ENCODE measurements at places on chromosomes 12 and 14.
A peak's percentile ranks its signal among the peaks of the same experiment; 100 is the strongest.

- DNase-seq, result peak; percentile 77
These were observed 389.6 kb upstream of the DDHD1 start for GRCh38 chr14:53542732-53543131.

DNA sequence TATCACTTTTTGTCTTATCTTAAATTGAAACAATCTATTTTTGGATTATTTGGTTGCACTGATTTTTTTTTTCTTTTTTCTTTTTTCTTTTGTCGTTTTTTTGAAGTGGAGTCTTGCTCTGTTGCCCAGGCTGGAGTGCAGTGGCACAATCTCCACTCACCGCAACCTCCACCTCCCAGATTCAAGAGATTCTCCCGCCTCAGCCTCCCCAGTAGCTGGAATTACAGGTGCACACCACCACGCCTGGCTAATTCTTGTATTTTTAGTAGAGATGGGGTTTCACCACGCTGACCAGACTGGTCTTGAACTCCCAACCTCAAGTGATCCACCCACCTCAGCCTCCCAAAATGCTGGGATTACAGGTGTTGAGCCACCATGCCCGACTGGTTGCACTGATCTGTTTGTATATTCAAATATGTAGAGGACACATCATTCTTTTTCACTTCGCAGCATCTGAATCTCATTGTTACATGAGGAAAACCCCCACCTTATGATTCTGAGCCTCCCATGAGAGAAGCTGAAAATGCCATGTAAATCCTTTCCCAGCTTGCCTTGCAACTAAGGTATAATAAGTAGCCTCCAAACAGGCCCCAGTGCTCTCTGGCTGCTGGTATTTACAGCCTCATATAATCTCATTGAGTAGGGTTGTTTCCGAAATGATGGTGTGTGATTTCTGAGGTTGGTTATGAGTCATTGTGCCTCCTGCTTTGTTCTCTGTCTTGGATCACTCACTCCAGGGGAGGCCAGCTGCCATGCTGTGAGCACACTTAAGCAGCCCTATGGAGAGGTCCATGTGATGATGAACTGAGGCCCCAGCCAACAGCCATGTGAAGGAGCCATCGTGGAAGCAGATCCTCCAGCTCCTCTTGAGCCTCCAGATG, 5.2 kb upstream of the HSP90B1 start:
- no peak for DNase-seq

DNA sequence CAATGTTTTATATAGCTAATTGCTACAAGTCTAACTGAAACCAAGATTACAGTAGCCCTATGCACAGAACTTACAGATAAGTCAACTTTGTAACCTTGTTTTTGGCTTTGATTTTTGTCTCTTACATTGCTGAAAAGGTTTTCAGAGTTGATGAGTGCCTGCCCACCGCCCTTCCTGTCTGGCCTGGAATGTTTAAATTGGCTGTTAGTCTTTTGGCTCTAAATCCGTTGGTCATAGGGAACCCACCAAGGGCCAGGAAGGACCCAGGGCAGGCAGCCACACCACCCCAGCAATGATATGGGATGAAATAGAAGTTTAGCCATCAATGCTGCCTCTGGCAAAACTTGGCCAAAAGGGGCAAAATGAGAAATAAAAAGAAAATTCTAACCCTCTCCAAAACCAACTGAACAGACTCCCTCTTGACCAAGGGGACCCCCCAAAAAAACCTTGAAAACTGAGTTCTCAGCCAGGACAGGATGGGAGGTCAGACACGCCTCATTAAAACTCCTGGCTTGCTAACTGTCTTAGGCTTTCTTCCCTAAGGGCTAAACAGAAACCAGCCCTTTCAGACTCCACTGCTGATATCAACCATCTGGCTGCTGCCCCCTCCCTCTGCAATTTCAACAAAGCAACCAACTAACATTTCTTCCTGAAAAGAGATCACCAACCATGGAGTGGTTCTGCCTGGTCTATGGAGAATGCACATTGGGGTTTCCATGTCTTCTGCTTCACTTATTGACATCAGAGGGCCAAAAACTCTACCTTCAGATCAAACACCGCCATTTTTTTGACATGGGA, 242.1 kb upstream of the NOS1 start:
- no peak for DNase-seq

DNA sequence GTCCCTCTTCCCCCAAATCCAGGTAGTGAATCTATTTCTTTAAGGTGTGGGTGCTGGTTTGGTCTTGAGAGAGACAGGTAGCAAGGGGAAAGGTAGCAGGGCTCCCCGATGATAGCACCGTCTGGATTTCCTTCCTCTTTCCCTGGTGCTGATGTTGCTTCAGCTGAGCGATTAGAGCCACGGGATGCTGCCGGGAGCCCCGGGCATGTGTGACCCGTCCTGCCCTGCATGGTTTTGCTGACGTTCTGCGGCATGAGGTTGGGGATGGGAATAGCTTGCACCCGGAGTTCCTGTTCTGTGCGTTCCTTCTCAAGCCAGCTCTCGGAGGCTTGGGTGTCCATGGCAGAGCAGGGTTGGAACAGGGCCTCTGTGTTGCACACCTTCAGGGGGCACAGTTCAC, 107.3 kb downstream of the TSPAN9 start:
- no peak for DNase-seq

- no peak for DNase-seq
These were observed 190.4 kb downstream of the NTF3 start for GRCh38 chr12:5622280-5622679.

GRCh38 chr12:119730381-119730780, 62.4 kb downstream of the PRKAB1 start:
- no peak for DNase-seq

DNA sequence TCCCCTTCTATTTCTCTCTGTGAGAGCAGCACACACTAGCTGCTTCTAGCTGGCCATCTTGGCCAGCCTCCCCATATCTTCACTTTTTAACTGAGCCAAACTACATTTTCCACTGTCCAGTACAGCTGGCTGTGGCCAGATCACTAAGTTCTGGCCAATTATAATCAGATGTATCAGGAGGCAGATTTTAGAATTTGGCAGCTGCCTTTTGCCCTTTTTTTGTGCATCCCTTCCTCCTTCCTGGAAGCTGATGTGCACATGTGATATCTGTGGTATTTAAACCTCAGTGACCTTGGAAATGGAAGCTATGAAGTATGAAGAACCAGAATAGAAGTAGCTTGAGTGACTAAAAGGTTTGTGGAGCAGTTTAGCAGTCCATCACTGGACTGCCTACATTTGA, 49.8 kb upstream of the ANO6 start:
- no peak for DNase-seq

DNA sequence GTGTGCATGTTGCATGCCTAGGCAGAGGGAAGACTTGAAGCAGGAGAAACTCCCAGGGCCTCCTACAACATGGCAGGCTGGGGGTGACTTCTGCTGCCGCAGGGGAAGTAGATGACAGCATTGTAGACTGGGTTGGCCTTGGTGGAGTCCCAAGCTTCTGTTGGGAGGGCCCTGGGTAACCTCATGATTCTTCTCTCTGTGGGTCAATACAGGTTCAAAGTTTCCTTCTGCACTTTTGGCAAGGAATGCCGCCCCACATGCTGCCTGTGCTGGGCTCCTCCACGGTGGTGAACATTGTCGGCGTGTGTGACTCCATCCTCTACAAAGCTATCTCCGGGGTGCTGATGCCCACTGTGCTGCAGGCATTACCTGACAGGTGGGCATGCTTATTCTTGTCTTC, 78.4 kb upstream of the RIC8B start:
- DNase-seq, result no peak

DNA sequence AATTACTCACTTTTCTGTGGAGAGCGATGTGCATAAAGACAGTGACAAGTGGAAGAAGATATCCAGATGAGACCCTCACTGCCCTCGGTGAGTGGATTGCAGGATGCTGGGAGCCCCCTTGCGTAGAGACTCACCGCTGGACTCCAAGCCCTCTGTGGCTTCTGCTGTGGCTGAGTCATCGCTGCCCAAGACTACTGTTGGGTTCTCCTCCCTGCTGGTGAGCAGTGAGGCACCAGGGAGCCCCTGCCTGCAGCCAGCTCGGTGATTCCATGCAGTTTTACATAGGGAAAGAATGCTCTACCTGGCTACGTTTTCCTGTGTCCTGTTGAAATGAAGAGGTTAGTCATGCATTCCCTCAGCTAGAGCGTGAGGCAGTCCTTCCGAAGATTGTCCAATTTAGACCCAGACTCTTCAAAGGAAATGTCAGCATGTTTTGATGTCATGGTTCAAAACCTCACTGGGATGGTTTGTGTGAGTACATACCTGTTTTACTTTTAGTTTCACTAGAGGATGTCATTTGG, 28.2 kb downstream of the TRAF3 start:
- DNase-seq, result no peak

GRCh38 chr12:89382328-89382727, 30.0 kb upstream of the DUSP6 start:
- DNase-seq, result no peak

GRCh38 chr12:69569236-69569635, 16.0 kb upstream of the CCT2 start:
- no peak for DNase-seq

DNA sequence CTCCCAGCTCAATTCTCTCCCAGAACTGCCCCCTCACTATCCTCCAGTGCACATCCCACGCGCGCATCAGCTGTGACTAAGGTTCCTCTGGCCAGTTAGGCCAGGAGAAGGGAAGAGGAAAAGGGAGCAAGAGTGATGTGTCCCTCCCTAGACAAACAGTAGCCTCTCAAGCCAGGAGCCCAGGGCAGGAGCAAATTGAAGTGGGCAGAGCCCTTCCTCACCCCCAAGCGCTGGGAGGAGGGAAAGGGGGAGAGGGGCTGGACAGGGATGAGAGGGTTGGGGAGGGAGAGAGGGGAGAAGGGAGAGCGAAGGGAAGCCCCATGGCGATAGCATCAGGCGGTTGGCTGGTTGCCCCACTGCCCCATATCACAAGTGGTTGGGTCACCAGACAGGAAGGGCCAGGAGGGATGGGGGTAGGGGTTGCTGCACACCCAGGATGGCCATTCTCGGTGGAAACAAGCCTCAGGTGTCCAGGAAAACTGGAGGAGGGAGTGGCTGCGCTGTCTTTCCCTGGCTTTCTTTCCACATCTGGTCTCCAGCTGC, 1.1 kb downstream of the CD63 start:
- DNase-seq, result no peak

DNA sequence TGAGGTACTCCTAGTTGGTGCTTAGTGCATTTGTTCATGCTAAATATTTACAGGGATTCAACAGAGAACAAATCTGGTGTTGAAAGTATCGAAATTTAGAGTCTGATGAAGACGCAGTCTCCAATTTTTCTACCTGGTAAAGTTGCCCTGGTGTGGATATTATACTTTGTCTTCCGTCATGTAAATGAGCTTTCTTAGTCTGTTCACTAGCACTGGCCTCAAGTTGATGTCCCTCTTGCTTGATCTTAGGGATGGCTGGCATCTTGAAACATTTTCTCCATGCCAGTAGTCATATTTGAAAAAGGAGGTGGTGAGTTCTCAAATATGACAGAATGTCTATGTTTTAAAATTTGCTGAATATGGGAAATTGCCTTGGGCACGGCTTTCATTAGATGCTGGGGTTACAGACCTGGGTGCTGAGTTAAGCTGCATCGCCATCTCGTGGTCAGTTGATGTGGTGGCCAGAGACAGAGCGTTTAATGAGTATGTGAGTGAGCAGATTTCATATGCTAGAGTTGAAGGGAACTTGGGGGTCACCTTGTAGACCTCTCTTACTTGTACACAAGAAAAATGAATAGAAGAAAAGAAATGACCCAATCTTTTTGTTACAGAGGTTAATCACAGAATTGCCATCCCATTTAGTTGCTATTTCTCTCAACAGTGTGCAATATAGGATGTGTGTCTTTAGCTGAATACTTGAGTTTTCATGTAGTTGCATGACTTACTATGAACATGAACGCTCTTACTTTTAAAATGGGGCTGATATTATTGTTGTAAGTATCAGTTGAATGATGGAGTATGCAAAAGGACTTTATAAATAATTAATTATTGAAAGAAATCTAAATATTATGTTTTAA, 172.8 kb upstream of the DCN start:
- DNase-seq, result peak; percentile 43

DNA sequence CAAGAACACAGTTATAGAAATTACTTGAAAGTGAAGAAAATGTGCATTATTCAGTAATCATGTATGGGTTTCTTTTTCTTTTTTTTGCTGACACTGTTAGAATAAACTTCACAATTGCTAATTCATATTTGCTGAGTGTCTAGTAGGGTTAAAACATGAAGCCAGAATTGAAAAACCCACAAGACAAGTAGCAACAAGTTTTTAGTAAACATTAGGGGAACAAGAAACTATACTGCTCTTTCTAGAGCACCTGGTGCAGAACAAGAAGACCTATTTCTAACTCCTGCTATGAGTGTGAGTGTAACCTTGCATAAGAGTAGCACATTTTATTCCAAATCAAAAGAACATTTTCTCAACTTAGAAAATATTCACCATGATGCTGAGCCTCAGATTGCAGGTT, 83.2 kb downstream of the ITPR2 start:
- no peak for DNase-seq

GRCh38 chr12:96445691-96446583, 43.4 kb upstream of the CFAP54 start:
- DNase-seq, result no peak

DNA sequence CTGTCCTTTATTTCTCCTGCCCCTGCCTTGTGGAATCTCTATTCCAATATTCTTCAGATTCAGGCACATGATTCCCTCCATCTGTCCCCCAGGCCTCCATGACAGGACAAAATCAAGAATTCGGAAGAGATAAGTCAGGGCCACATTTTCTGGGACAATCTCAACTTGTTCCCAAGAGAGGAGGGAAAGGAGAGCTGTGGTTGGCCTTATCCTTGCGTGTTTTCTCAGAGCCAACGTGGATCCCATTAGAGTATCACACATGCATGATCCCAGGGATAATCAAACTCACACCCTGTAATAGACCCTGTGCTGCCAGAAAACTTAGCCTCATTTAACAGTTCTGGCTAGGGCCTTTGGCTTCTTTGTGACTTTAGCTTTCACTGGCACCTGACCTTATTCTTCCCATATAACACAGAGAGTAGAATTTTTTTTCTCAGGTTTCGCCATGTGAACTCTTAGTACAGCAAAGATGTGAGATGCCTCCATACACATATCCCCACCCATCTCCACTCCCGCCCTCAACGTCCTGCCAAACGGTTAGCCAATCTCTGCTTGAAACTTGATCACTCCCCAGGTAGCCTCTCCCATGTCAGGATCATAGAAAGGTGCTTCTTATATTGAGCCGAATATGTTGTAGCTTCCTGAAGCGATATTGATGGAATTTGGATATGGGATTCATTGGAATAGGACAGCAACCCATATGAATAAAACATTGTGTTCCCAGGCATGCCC, 6.7 kb upstream of the KRT1 start:
- no peak for DNase-seq

GRCh38 chr12:15268309-15268708, 47.1 kb upstream of the RERG start:
- DNase-seq, result no peak

DNA sequence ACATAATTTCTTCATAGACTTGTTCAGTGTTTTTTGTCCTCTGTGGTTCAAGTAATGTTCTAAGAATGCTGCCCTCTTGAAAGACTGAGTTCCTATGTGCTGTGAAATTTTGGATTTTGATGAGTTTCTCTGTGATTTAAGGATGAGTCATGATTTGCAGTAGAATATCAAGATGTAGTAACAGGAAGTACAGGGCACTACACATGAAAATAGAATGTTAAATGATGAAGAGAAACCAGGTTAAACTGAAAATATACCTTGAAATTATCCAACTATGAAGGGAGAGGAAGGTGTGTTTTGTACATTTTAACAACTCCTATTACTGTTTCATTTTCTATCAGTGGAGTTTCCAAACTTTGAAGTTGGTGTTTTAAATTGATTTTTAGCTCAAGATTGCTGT, 4.8 kb downstream of the ELK3 start:
- no peak for DNase-seq

All from NCI-H1092 (cell line).